ENCODE measurements at places on chromosomes 3 and 15.

- no peak for DNase-seq
These were observed 119.3 kb downstream of the GLDN start for GRCh38 chr15:51460796-51461195.

DNA sequence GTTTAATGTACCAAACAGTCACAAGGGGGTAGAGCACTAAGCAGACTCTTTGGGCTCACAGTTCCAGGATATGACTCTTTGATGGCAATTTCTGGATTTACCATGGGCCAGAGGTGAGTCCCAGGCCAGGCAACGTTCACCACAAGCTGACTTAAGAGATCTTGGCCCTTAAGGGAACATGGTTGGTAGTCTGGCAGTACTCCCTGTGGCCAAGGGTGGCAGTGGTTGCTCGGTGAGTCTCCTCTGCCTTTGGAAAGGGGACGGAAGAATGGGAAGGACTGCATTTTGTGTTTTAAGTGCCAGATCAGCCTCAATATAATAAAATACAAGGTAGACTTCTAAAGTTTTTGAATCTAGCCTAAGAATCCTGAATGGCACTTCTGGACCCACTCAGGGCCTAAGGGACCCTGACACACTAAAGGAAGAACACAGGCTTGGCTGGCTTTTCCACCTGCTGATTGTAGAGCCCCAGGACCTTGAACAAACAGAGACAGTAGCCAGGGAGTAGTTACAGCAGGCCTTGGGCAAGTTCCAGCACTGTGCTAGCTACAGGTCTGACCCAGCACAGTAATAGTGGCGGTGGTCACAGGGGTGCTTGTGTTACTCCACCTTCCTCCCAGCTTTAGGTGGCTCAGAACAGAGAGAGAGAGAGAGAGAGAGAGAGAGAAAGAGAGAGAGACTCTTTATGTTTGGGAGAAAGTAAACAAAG lies 730.7 kb upstream of the ALCAM start:
- no peak for DNase-seq

- no peak for DNase-seq
These were observed 221.9 kb upstream of the LRIG1 start for GRCh38 chr3:66722675-66723074.

GRCh38 chr15:63411866-63412265 lies 30.2 kb upstream of the CA12 start:
- DNase-seq, result no peak

DNA sequence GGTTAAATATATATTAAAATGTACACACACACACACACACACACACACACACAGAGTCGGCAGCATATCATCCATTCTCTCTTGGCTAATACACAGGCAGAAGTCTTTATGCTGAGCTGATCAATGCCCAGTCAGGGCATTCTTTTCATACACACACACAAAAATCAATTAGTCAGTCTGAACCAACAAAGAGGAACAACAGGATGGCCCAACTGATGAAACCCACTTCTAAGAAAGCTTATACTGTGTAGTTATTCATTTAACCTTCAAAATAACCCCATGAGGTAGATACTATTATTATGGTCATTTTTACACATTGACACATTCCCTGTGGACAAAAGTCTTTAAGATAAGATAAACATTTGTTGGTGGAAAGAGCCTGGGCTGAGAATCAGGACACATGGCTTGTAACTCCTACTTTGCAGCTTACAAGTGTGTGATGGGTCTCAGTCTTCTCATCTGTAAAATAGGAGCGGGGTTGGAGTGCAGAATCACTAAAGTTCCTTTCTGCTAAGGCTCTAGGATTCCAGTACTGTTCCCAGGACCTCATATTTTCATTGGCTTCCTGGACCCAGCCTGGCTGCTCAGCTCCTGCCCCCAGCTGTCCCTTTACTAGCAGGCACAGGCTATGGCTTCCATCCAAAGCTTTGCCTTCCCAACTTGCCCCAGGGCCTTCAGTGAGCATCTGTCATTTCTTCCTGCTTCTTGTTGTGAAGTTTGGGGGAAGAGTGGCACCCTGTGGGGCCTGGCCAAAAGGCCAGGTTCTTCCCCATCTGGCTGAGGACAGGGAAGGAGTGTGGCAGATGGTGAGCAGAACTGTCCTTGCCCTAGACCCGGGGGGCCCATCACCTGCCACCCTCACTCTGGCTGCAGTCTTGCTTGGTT lies 27.2 kb upstream of the GLCE start:
- no peak for DNase-seq

DNA sequence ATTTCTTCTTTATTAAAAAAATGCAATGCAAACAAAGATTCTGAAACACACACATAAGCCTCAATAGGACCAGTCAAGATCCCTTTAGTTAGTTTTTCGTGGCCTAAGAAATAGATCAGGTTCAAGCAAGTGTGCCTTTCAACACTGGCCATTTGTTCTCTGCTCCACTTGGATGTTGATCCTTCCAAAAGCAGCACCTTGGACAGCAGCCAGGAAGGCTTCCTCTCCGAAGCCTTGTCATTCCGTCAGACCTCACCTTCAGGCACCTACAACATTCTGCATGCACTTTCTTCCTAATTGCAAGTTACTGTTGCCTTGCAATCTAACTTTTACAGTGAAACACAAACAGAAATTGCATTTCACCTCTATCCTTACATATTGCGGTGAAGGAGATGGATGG lies 155.9 kb upstream of the FEZF2 start:
- DNase-seq, result no peak

DNA sequence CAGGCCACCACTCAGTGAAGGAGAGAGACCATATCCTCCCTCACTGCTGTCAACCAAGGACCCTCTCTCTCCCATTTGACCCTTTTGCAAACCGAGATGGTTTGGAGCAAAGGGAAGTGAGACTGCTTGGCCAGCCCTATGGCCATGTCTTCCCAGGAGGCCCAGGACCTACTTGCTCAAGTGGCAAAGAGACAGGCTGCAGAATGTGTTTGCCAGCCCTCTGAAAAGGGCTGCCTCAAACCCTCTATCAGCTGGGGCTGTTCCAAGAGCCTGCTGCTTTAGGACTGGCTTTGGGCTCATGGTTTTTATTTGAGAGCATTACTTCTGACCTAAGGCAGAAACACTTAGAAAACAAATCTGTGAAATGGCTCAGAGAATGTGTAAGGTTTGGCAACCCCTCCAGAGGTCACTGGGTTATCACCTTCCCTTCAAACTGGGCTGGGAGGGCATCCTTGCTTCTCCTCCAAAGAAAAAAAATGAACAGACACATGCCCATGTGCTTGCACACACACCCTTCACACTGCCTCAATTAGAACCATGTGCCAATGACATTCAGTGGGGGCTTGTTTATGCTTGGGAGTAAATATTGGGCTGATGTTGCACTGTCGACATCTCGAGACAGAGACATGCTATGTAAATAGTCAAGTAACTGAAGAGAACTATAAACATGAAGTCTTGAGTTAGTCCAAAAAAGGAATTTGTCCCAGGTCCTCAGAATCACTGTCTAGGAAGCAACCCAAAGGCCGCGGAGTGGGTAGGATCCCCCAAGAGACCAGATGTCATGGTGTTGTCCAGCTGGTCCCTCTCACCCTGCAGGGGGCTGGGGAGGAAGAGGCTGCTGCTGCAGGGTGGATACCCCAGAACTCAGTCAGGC lies 49.8 kb upstream of the CTDSPL start:
- DNase-seq, result no peak

DNA sequence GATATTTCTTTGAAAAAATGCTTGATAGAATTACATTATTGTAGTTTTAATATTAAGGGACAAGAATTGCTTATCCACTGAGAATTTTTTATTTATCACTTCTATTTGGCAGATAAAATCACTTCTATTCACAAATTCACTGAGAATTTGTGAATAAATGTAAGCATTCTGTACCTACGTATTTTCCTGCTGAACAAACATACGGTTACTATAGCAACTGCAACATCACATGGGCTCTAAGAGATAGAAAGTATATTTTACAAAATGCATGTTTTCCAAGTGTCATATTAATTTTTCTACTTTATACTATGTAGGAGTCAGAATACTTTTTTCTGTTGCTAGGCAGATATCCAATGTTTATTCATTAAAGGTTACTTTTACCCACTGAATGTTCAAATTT lies 166.2 kb downstream of the ZIC1 start:
- no peak for DNase-seq

DNA sequence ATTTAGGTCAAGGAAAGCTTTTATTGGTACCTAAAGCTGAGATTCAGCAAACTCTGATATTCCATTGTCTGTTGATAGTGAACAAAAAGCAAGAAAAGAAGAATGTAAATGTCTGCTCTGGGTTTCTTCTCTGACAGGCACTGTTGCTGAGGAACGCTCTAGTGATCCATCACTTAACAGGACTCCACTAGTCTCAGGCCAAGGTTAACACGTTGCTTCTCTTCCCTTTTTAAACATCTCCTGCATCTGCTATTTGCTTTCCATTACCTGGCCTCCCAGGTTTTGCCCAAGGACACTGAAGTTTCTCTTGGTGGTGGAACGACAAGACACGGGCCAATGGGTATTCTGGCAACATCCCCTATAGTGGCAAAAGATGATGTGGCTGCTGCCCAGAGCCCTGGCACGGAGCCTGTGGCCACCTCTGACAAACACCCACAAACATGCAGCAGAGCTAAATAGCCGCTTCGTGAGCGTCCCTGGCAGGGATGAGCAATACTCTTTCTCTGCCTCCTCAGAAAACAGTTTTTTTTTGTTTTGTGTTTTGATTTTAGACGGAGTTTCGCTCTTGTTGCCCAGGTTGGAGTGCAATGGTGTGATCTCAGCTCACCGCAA lies 97.8 kb upstream of the AKAP13 start:
- DNase-seq, result no peak

- DNase-seq, result no peak
These were observed 84.7 kb downstream of the DCUN1D1 start for GRCh38 chr3:182895513-182896112.

DNA sequence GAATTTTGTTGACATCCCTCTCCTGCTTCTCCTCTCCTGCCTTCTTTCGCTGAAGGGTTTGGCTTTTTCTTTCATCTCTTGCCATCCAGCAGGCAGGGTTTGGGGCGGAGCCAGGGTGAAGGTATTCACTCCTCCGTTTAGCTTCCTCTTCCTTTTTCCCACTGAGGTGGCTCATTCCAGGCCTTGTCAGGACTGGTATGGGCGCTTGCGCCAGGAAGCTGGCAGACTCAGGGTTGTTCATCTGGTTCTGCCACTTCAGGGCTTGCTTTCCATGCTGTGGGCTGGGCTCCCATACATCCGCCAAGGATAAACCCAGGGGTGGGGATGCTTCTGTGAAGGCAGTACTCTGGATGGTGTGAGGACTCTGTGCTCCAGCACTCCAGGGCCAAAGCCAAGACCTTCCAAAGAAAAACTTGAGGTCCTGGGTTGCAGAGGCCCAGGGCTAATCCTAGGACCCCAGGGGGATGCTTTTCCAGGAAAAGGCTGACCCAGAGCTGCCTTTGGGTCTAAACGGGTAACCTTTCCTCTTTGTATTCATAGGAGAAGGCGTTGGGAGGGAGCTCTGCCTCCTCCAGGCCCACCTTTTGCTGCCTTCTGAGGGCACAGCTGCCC lies 7.7 kb upstream of the AMOTL2 start:
- no peak for DNase-seq

GRCh38 chr3:181782306-181782954 lies 70.7 kb downstream of the SOX2 start:
- no peak for DNase-seq

- DNase-seq, result no peak
These were observed 137.8 kb downstream of the NTRK3 start for GRCh38 chr15:88118741-88119140.

GRCh38 chr3:136802481-136802996 lies 16.4 kb upstream of the SLC35G2 start:
- no peak for DNase-seq

DNA sequence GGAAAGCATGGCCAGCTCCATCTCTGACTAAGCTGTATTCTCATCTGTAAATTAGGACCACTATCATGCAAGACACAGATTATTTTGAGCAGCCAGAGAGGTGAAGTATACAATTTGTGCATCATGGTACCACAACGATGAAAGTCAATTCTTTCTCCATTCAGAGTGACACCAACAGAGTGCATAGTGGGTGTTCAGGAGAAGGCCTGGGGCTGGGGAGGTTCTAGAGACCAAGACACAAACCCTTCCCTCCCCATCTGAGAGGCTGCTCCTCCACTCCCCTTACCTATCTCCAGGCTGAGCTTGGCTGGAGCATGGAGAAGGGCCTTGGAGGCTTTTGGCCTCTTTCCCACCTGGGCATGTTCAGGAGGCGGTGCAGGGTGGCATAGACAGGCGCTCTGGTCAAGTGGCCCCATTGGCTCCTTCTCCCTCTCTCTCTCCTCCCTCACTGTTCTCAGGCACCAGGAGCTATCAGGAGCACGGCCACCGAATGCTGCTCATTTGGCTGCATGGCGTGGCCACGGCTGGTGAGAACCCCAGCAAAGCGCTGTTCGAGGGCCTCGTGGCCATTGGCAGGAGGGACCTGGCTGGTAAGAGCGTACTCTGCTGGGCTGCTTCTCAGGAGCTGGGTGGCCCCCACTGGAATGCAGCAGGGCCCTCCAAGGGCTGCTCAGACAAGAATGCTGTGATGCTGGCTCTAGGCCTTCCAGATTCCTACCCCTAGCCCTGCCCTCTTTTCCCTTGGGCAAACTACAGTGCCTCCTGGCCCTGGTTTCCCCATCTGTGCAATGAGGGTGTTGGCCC lies 37.9 kb downstream of the ANKDD1A start:
- DNase-seq, result no peak

- no peak for DNase-seq
These were observed 266.4 kb upstream of the CDIN1 start for GRCh38 chr15:36313021-36313420.

Measured in stimulated activated CD4-positive, alpha-beta T cell treated with anti-CD3 and anti-CD28 coated beads, Interleukin-1b, Interleukin-23, amount 100 ng/mL, for 24 hours (primary cell).